ENCODE measurements at places on chromosomes 11 and 22.

DNA sequence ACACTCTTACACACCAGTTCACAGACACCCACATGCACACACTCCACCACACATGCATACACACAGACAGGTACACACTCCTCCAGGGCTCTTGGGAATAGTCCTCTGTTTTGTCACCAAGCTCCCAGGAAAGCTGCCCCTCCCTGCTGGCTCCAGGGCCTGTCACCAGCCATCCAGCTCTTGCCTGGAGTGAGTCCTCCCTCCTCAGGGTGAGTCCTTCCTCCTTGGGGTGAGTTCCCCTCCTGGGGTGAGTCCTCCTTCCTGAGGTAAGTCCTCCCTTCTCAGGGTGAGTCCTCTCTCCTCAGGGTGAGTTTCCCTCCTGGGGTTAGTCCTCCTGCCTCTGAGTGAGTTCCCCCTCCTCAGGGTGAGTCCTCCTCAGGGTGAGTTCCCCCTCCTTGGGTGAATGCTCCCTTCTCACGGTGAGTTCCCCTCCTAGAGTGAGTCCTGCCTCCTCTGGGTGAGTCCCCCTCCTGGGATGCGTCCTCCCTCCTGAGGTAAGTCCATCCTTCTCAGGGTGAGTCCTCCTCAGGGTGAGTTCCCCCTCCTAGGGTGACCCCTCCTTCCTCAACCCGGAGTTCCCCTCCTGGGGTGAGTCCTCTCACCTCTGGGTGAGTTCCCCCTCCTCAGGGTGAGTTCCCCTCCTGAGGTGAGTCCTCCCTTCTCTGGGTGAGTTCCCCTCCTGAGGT, 100.6 kb upstream of the FGF3 start:
- no peak for DNase-seq

DNA sequence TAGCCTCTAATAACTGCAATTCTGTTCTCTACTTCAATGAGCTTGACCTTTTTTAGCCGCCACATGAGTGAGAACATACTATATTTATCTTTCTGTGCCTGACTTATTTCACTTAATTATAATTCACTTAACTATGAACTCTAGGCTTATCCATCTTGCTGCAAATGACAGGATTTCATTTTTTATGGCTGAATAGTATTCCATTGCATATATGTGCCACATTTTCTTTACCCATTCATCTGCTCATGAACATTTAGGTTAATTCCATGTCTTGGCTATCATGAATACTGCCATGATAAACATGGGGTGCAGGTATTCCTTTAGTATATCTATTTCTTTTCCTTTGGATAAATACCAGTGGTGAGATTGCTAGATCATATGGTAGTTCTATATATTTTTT, 85.2 kb downstream of the CWC15 start:
- no peak for DNase-seq

- DNase-seq = peak; percentile 54
Measured at GRCh38 chr11:48101044-48101733, 115.4 kb upstream of the OR4B1 start.

- DNase-seq = no peak
Measured at GRCh38 chr11:125624756-125625213, at the start of gene CHEK1. Gene CHEK1, plus strand, starts transcription at chr11:125625163. Its CDS starts 1,606 bp downstream, at chr11:125626769.
